CD4-positive, alpha-beta T cell treated with Interleukin-6 for 4 hours (primary cell): ENCODE measurements at places on chromosomes 4 and X.
A peak's percentile ranks its signal among the peaks of the same experiment; 100 is the strongest.

- no peak for DNase-seq
Measured at GRCh38 chr4:82864336-82864979, 26.5 kb downstream of the SEC31A start.

DNA sequence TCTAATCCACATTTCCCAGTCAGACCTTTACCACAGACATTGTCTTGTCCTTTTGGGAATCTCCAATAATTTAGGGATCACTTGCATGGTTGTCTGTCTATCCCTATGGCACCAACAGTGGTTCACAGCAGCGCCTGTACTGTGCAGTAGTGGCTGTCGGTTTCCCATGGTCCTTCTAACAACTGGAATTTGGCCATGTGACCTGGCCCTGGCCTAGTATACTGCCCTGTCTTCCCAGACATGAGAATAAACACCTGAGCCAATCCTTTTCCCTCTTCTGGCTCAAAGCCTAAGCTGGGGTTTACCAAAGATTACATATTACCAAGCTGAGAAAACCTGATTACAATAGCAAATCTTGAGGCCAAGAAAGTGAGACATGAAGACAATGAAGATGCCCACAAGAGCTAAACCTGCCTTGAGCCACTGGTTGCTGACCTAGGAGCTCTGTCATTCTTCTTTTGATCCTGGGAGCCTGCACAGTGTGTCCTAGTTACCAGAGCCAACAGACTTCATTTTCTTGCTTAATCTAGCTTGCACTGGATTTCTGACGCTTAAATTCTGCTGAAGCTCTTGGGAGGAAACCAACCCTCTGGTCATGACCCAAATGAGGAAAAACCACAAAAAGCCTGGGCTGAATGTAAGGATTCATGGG is 92.1 kb downstream of the SCD5 start:
- DNase-seq, result no peak

DNA sequence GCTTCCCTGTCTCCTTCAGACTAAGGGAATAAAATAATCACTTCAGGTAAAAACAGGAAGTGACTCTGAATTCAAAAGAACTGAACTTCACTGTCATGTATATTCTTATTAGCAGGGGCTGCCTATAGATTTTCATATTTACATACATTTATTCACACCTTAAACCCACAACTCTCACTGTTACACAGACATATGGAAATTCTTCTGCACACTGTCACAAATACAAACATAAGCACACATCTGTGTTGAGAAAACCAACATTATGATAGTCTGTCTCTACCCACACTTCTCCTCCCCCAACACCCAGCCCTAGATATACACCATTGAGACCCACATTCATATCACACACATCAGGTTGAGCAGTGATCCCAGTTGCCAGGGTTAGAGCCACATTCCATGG is 5.7 kb upstream of the FGF16 start:
- DNase-seq, result no peak

DNA sequence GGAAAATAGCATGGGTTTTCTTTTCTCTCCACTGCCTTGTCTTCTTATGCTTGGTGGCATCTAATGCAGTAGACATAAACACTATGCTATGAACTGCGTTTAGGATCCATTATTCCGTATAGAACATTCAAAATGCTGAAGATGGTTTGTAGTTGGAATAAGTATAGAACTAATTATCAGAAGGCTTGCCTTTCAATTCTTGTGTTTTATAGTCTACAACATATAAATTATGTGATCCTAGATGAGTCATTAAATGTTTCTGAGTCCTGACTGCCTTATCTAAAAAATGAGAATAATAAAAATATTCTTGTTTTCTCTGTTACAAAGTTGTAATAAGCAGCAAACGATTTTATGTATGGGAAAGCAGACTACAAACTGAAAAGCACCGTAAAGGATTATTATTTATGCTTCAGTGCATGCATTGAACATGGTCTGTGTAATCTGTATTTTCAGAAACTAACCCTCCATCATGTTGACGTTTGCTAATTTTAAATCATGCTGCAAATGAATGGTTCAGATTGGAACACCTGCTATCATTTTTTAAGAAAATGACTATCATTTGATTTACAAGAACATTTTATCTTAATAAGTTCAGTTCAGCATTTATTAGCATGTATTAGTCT is 335.9 kb upstream of the AADAT start:
- no peak for DNase-seq

- no peak for DNase-seq
Measured at GRCh38 chrX:10433296-10433965, 187.0 kb downstream of the MID1 start.

DNA sequence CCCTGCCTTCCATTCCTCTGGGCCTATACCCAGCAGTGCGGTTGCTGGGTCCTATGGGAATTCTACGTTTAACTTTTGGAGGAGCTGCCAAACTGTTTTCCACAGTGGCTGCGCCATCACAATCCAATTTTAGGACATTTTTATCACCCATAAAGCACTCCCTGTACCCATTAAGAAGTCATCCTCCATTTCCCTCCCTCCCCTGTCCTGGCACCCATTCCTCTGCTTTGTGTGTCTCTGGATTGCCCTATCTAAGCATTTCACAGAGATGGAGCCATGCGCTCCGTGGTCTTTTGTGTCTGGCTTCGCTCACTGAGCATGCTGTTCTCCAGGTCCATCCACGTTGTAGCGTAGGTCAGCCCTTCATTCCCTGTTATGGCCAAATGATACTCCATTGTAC is 1.7 kb upstream of the OPN1LW start:
- DNase-seq, result no peak

DNA sequence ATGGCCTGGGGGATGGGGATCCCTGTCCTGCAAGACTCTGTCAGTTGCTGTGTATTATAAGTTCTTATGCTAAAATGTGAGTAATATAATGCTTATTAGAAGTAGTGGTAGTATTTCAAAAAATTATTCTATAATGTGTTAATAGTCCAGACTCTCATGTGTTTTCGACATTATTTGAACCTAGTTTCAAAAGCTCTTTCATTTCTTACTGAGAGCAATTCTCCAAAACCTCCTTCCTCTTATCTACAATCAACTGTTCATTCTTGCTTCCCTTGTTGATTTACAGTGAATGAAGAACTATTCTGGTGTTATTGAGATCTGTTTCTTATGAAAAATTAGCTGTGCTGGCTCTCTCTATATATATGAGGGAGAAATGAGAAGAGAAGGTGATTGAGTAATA is 32.9 kb upstream of the PTPN13 start:
- DNase-seq, result no peak

DNA sequence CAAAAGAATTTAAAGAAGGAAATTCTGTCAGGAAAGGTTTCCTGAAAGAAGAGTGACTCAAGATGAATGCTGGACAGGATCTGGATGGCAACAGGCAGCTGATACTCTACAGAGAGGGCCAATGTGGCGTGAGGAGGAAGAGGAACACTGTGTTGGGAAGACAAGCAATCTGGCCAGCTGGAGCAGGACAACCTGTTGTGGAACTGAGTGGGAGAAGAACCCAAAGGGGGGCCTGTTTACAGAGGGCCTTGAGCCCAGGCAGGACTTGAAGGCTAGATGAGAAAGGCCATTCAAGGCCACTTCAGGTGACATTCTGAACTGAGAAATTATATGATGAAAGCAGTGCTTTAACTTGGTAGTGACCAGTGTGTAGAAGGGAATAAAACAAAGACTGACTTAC is 8.5 kb downstream of the OTUD4 start:
- DNase-seq, result no peak

DNA sequence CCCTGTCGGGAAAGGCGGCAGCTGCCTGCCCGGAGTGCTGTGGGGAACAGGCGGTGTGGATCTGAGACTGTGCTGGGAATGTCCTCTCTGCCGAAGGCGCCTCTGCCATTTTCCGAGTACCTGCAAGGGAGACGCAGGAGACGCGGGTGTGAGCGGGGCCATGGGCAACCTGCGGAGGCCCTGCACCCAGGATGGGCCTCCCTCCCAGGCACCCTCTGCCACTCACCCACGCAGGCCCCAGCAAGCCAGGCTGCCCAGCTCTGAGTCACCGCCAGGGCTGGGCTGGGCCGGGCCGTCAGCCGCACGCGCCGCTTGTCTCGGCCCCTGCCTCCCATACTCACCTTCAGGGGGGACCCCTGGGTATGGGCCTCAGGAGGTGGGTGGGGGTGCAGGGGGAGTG is 3.5 kb upstream of the FGFR3 start:
- no peak for DNase-seq

DNA sequence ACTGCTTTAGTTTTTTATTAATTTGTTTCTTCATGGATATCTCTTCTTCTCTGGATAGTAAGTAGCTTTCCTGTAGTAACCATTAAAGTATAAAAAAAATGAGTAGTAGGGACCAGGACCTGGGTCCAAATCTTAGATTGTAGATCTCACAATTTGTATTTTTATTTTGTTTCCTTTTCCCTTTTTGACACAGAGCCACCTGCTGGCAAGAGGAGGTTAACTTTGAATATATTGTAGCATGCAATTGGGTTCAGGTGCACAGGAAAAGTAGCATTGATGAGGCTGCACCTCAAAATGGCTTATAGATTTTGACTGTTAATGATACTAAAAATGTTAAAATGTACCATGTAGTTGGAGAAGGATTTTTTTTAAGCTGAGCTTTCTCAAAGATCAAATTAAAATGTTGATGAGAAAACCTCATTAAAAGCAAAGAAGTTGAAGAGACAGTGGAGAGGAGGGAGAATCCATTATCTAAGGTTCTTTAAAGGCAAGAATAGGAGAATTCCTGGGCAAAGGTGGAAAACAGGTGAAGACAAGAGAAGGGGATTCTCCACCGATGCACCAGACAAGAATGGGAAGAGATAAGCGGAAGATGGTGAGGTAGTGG is 48.3 kb upstream of the HPGDS start:
- DNase-seq, result peak; percentile 7

DNA sequence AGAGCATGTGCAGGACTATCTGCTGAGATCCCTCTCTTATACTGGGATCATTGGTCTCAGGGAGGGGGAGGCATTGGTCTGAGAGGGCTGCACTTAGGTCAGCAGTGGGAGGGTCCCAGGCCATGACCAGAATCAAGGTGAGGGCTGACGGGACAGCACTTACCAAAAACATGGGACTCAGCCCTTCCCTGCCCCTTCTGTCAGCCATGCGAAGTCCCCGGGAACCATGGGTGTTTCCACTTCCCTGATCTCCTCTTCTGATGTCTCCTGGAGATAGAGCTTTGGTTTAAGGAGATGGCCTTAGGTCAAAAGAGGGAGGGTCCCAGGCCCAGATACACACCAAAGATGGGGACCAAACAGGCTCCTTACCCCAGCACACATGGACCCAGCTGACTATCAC is 12.9 kb upstream of the HSFX1 start:
- no peak for DNase-seq

- DNase-seq, result no peak
Measured at GRCh38 chr4:5463361-5463760, 245.0 kb downstream of the EVC2 start.

- DNase-seq, result peak; percentile 37
Measured at GRCh38 chrX:118116713-118117550, at the start of gene KLHL13. Gene KLHL13 (minus strand): TSS chrX:118116810. CDS start chrX:118028473, 88,337 bp downstream.

DNA sequence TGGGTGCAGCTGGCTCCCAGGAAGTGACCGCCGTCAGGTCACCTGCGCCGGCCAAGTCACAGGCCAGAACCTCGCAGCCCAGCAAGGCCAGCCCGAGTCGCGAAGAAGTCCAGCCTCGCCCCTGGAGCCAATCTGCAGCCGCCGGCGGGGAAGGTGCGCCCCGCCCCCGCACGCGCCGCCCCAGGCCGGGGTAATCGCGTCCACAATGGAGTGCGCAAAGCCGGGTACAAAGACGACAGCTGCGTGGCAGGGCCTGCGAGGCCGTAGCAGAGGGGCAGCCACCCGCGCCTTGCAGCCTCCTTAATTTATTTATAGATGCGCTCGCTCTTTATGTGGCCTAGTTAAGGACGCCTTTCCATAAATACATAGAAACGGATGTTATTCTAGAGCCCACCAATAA is 139.4 kb upstream of the CPEB2 start:
- DNase-seq, result no peak

DNA sequence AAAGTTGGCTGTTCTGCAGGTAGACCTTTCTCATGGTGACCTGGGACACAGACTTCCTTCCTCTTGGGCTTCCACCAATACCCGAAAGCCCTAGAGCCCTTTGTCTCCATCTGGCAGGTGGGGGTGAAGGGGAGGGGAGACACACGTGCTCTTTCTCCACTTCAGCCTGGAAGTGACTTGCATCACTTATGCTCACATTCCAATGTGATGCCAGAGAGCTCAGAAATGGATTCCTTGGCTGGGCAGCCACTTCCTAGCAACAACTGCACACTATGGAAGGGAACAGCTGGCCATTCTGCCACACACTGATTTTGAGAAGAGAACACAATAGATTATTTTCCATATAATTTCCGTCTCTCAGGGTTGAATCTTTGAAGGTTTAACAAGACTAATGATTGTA is 36.3 kb downstream of the C4orf51 start:
- DNase-seq, result no peak

DNA sequence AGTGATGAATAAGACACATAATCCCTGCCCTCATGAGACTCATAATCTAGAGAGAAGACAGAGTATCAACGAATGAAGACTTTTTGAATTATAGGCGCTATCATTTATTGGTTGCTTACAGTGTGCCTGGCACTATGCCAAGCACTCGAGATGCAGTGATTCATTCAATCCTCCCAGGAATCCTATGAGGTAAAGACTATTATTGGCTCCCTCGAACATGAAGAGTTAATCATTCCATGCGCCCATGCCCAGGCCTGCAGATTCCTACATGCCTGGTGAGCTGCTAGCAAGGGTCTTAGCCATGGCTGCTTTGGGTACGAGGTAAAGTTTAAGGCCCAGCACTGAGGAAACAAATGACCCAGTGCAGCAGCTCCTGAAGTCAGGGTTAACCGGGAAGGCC is 47.0 kb downstream of the TEX13B start:
- DNase-seq, result no peak

DNA sequence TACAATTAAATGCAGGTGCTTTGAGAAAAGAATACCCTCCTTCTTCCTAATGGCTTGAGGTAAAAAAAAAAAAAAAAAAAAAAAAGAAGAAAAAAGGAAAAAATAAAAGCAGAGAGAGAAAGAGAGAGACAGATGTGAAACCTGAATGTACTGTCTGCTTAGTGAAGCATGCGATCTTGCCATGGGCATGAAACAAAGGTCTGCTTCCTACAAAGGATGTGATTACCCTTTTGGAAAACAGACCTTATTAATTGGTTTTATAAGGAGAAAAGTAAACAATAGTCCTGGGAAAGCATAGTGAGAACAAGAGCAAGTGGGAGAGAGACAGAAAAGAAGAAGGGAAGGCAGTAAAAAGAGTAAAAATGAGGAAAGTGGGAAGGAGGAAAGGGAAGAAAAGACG is 526.1 kb upstream of the PABPC4L start:
- DNase-seq, result no peak
